ENCODE measurements at places on chromosomes 16 and 17. TPM values are rescaled to one million over a fixed set of nuclear protein-coding genes. Genes with fewer than 3 reads are reported as not detected.

DNA sequence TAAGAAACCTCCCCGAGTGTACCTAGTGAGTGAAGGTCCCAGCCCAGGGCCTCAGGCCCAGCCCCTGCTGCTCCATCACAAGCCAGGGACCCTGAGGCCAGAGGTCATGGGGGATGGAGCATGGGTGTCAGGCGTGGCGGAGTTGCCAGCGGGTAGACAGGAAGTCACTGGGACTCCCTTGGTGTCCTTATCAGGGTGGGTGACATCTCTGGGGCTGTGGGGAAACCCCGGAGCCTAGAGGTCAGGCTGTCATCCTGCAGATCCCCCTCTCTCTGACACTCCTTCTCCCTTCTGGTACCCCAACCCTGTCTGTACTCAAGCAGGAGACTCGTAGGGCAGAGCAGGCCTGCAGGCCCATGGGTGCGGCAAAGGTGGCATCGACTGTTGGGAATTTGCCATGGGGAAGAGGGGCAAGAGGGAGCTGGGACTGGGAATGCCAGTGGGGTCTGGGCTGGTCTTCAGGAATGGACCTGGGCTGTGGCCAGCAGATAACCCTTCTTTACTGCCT lies 10.8 kb upstream of the ADGRG1 start:
- no peak for DNase-seq

- DNase-seq: no peak
Measured at GRCh38 chr17:68800751-68801150, 154.4 kb downstream of the ABCA8 start.

DNA sequence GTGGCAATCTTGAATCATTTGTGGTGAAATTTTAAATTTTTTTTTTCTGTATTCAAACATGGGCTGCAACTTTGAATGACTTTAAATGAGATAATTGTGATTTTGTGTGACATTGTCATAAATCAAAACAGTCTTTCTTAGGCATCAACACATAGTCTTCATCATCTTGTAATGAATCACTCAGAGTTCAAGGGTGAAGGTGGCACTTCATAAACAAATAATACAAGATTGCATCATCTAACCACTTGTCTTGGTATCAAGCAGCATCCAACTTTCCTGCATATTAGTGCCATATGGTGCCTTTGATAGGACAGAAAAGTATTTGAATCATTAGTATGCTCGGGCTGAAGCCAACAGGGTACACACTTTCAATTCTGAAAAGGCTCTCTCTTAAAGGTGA lies 392.4 kb upstream of the GOT2 start:
- no peak for DNase-seq

- no peak for DNase-seq
Measured at GRCh38 chr17:6989779-6990178, 6.1 kb upstream of the ALOX12 start.

DNA sequence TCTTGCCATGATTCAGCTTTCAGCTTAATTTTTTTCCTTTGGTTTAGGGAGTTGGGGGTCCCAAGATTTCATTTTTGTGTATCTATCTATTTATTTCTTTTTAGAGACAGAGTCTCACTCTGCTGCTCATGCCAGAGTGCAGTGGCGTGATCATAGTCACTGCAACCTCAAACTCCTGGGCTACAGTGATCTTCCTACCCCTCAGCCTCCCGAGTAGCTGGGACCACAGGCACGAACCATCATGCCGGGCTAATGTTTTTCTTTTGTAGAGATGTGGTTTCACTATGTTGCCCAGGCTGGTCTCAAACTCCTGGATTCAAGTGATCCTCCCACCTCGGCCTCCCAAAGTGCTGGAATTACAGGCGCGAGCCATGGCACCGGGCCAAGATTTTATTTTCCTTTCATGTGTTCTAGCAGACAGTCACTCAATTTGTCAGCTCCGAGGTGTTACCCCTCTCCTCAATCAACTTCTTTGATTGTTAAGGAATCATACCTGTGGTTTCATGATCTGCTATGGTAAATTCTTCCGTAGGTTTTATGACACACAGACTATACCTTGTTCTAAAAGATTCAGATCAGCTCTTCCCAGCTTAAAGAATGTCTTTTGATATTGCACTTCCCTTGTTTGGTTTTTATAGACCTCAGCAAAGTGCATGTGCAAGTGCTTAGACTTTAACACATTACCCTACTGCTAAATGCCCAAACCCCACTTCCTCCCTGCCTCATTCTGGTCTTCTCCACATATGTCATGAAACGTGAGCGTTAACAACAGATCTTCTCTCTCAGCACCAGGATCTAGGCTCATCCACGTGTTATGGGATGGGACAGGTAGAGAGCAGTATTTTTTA lies 13.0 kb downstream of the UNC45B start:
- no peak for DNase-seq

GRCh38 chr16:83113317-83113716 lies 486.5 kb downstream of the CDH13 start:
- peak; percentile 10 for DNase-seq

The NPIPA2 gene
- 0.50 TPM for polyA plus RNA-seq

Data from HepG2 (cell line).